Gastroesophageal sphincter (tissue), 4 donors: ENCODE measurements at places on chromosomes 16 and 17.

DNA sequence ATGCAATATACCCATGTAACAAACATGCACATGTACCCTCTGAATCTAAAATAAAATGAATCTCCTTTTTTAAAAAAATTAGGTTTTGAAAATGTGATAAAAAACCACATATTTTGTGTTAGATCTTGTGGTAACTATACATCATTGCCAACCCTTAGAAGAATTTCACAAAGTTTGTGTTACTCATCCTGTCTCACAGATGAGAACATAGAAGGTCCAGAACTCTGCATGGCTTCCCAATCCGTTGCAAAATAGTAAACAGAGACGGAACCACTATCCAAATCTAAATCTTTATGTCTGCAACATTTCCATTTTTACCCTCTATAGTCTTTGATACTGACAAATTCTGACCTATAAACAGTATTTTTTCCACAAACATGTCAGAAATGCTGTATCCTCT, 759.9 kb downstream of the KCNJ2 start:
- H3K27me3 ChIP-seq: no peaks in the 10 kb centered on the region
- no peaks in the 10 kb centered on the region for H3K36me3 ChIP-seq
- H3K4me3 ChIP-seq: no peak overlapping the region
- H3K27ac ChIP-seq: no peak overlapping the region

GRCh38 chr17:80279895-80280294, 19.2 kb downstream of the RNF213 start:
- peaks cover 59% of the 10 kb centered on the region for H3K36me3 ChIP-seq
- H3K4me1 ChIP-seq: peaks cover 8% of the 10 kb centered on the region
- H3K27me3 ChIP-seq: no peaks in the 10 kb centered on the region
- no peak overlapping the region for H3K27ac ChIP-seq

DNA sequence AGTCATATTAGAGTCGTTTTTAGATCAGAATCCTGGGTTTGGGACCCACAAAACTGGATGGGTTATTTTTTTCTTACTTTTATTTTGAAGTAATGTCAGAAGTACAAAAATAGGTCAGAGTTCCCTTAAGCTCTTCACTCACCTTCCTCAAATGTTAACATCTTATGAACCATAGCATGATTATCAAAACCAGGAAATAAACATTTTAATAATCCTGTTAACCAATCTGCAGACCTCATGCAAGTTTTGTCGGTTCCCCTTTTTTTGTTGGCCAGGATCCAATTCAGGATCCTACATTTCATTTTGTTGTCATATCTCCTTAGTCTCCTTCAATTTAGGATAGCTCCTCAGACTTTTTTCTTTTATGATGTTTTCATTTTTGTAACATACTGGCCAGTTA, 162.0 kb downstream of the CHD9 start:
- no peaks in the 10 kb centered on the region for H3K27me3 ChIP-seq
- H3K4me1 ChIP-seq: peaks cover 77% of the 10 kb centered on the region
- no peak for ATAC-seq
- no peak overlapping the region for H3K27ac ChIP-seq

DNA sequence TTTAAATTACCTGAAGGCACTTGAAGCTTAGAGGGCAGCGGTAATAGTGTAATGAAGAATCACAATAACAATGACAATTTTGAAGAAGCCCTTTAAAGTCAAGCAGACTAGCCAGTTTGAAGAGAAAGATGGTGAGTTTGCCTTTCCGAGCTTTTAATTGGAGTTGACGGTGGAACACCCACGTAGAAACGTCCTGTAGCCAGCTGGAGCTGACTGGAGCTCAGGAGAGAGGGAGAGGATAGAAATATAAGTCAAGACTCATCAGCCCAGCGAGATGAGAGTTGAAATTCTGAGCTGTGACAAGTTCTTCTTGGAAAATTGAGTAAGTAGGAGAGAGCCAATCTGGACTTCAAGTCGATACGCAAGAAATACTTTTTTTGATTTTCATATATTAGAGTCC, 91.7 kb upstream of the CACNG3 start:
- ATAC-seq: no peak
- H3K27me3 ChIP-seq: no peaks in the 10 kb centered on the region
- H3K4me1 ChIP-seq: peaks cover 8% of the 10 kb centered on the region

- H3K36me3 ChIP-seq: no peaks in the 10 kb centered on the region
- no peaks in the 10 kb centered on the region for H3K4me1 ChIP-seq
- no peaks in the 10 kb centered on the region for H3K27me3 ChIP-seq
- H3K27ac ChIP-seq: no peak overlapping the region
Measured at GRCh38 chr16:86371083-86371803, 139.1 kb upstream of the FOXF1 start.

- no peaks in the 10 kb centered on the region for H3K27me3 ChIP-seq
- peak overlapping the region; percentile 78 for H3K27ac ChIP-seq
- peaks cover 63% of the 10 kb centered on the region for H3K4me1 ChIP-seq
- H3K36me3 ChIP-seq: no peaks in the 10 kb centered on the region
Measured at GRCh38 chr16:89444728-89445127, 45.6 kb downstream of the ANKRD11 start.

DNA sequence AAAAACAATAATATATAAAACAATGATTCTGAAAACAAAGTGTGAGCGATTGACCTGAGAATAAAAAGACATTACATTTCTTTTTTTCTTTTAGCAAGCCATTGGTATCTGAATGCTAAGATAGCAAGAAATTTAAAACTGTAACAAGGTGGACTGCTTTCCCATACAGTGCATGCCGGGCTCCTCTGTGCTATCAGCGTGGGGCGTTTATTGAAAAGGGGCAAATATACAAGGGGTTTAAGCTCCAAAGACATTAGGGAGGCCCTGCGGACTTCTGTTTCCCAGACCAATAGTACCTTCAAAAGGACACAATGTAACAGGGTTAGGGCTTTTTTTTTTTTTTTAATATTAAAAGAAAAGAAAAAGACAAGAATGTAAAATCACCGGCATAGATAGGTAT, 261.3 kb downstream of the ZFHX3 start:
- no peak for ATAC-seq
- H3K4me1 ChIP-seq: no peaks in the 10 kb centered on the region
- H3K4me3 ChIP-seq: no peak overlapping the region
